Stimulated activated CD8-positive, alpha-beta memory T cell treated with anti-CD3 and anti-CD28 coated beads, Interleukin-4, amount 100 ng/mL, for 24 hours (primary cell): ENCODE measurements at places on chromosomes 6 and 20.

GRCh38 chr20:43543138-43543537, 15.7 kb upstream of the SGK2 start:
- no peak for DNase-seq

DNA sequence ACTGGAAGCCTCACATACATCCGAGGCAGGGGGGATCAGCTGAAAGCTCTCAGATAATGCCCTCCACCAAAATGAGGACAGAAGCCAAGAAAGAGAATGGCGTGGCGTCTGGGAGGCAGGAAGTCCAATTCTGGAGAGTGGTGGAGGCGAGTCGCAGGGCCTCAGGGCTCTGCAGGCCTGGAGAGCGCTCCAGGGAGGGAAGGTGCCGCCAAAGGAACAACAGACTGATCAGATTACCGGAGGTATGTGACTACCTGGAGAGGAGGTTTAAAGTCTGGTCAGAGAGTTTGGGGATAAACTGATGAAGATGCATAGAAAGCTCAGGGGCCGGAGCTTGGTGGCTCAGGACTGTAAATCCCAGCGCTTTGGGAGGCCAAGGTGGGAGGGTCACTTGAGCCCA, 11.2 kb upstream of the IP6K3 start:
- no peak for DNase-seq

GRCh38 chr6:51299621-51300380, 481.1 kb downstream of the TFAP2B start:
- DNase-seq: no peak

- no peak for DNase-seq
Measured at GRCh38 chr6:7547315-7547714, 5.8 kb downstream of the DSP start.

GRCh38 chr6:45699663-45700062, 316.0 kb downstream of the CLIC5 start:
- no peak for DNase-seq
